ENCODE measurements at places on chromosomes 11 and 22.

GRCh38 chr11:126871792-126872191 is 128.8 kb downstream of the KIRREL3 start:
- DNase-seq = no peak

- DNase-seq = no peak
Observed at GRCh38 chr22:37148031-37148651, 1.6 kb downstream of the IL2RB start.

DNA sequence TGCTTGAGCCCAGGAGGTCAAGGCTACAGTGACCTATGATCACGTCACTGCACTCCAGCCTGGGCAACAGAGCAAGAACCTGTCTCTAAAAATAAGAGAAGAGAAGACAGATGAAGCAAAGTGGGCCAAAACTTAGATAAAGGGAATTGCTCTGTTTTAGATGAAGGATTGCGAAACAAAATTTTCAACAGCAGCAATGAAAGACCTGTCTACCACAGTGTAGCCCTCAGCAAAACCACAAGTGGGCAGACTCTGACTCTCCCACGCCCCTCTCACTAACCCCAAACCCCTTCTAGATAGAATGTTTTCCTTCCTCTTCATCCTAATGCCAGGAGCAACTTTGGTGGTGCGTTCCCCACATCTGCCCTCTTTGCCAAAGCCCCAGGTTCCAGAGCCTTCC is 105.6 kb upstream of the ALDH3B2 start:
- DNase-seq = no peak

GRCh38 chr22:48188231-48188721 is 1425.8 kb downstream of the TBC1D22A start:
- no peak for DNase-seq

DNA sequence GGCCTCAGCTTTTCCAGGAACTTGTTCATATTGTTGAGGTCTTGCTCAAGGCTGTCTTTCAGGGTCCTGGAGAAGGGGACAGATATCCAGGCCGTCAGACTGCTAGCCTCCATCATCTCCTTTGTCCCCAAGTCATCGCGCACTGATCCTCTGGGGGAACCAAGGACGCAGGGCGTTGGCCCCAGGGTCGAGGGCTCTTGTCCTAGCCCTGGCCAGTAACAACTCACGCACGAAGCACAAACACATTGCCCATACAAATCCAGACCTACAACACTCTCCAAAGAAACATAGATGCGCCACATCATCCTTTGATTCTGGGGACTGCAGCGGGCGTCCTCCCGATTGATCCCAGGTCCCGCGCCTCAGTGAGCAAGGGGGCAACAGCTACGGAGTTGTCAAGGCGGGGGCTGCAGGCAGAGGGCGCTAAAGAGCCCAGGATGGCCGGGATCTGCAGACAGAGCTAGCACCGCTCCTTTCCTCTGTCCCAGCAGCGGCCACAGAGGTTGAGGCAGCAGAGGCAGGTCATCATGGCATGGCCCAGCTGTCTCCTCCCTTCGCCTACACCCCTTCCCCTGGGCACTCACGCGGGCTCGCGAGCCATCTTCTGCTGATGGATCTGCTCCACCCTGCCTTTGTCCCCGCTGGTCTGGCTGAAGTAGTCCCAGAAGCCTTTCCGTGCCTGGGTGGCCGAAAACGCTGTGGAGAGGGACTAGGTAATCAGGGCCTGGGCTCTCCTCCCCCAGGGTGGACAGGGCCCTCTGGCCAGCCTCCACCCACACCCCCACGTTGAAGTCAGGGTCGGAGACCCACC is 472 bp downstream of the APOA5 start:
- DNase-seq = peak; percentile 70

DNA sequence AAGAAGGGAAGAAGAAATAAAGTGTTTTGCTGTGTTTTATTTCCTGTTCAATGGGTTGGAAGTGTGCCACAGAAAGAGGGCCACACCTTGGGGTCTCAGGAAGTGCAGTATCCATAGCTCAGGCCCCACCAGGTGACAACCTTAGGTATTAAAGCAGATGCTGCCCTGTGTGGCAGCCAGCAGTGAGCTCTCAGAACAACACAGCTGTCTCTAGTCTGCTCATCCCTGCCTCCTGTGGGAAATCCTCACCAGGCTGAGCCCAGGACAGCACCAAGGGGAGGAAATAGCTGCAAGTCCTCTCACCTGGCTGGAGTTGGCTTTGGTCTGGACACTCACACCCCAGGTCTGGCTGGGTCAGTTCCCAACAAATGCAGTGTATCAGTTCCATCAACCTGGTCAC is 25.1 kb downstream of the ARL14EP start:
- DNase-seq = no peak
